ENCODE measurements at places on chromosomes 6 and 20.
A peak's percentile ranks its signal among the peaks of the same experiment; 100 is the strongest.

DNA sequence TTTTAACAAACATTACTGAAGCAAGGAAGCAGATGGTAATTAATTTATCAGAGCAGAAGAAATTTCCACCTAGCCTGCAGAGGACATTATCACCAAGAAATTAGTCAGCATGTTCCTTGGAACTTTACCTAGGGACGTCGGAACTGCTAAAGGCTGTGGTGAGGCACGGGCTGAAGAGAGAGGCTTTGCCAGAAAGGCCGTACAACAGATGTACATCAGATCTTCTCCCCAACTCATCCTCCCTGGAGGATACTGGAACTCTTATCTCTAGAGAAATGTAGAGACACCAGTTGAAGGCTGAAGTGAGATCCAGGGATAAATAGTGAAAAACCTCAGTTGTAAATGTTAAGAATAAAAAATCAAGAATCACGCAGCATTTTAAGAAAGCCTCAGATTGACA is 257.1 kb downstream of the SAMD5 start:
- no peak for DNase-seq

DNA sequence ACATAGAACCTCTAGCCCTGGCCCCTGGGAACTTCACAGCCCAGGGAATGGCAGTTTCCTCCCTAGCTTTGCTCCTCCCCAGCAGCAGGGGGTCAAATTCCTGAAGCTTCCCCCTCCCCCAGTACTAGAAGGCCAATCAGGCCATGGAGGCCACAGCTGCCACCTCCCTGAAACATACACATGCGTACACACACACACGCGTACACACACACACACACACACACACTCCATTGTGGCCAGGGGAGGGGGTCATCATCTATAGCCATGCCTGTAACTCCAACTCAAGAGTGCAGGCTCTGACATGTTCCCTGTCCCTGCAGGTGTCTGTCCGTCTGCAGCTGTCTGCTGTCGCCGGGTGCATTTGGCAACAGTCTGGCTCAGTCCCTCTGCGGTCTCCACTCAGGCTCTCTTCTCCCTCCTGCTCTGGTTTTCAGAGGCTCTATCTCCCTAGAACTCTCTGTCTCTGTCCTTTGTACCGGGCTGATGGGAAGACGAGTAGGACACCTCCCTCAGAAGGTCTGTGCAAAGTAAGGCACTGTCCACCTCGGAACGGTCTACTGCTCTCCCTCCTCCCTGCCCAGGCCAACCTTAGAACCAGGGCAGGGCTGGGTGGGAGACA is 1.4 kb downstream of the LRFN2 start:
- no peak for DNase-seq

DNA sequence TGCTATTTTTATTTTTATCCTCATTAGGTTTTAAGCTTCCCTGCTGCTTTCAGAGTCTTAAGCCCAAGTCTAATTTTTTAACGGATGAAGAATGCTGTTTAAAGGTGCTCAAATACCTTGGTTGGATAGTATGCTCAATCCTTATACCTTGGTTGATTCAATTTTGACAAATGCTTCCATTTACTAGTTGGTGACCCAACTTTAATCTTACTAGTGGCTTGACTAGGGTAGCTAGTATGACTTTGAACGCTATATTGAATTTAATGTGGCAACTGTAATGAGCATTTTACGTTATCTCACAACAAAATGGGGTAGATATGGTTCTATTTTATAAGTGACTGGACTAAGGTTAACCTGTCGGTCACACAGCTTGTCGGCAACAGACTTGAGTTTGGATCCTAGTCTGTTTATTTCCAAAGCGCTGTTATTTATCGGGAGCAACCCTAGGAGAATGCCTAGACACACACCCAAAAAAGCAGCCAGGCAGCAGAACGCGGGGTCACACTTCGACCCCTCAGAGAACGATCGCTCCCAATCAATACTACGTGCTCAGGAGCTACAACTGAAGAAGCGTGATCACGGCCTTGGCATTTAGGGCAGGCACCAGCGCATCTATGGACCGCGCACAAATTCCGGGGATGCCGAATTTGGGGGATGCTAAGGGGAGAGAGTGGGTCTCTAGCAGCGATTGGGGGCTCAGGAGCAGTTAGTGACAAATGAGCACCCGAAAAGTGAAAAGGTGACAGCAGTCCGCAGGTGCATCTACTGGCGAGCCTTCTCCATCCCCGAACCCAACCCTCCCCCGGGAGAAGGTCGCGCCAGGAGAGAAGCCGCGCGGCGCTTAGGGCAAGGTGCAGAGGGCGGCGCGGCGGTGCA is 586 bp upstream of the ALDH5A1 start:
- DNase-seq, result no peak

GRCh38 chr6:34424200-34425131 is 1.4 kb downstream of the RPS10 start:
- no peak for DNase-seq

GRCh38 chr20:38892091-38892981 is 33.9 kb upstream of the FAM83D start:
- DNase-seq, result no peak

GRCh38 chr20:6635034-6635736 is 132.3 kb upstream of the BMP2 start:
- DNase-seq, result no peak

GRCh38 chr6:69732640-69733039 is 64.2 kb downstream of the LMBRD1 start:
- DNase-seq, result peak; percentile 9

GRCh38 chr6:149727793-149728498 is 10.0 kb upstream of the LATS1 start:
- DNase-seq, result no peak

DNA sequence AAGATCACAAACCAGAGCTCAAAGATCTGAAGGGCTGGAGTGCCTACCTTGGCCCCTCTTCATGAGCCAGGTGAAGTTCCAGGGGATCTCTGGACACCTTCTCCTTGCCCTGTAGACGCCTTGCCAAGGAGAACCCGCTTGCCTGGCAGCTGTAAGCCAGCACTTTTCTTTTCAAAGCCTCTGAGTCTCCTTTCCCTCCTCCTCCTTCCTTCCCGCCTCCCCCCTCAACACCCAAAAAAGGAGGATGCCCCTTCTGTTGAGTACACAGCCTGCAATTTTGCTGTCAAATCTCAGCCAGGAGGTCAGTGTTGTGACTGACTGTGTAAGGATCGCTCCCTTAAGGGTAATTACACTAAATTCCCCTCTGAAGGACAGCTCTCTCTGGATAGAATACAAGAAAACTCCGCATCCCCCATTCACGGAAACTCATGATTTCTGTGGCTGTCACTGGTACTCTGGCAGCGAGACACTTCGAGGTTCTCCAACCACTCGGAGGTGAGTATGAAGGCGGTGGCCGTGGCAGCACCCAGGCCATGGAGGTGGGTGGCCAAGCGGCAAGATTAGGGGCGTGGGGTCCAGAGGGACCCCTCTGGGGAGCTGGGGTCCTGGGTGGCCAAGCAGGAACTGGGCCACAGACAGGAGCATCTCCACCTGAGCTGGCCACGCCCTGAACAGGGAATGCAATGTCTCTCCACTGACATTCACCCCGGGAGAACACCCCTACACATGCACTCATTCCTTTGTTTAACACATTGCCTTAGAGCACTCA is 23.2 kb upstream of the FOXP4 start:
- DNase-seq, result no peak

DNA sequence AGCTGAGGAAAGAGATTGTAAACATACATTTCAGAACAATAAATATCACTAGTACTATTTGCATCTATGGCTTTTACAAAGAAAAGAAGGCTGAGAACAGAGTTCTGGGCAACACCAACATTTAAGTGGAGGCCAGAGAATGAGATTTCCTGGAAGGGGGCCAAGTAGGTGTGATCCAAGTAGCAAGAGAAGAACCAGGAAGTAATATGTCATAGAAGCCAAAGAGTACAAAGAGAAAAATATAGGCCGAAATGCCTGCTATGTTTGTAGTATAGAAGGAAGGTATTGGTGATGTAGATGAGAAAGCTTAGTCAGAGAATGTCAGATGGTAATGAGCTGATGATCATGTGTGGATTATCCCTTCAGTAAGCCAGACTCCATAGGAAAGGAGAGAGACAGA is 94.5 kb downstream of the PERP start:
- no peak for DNase-seq

DNA sequence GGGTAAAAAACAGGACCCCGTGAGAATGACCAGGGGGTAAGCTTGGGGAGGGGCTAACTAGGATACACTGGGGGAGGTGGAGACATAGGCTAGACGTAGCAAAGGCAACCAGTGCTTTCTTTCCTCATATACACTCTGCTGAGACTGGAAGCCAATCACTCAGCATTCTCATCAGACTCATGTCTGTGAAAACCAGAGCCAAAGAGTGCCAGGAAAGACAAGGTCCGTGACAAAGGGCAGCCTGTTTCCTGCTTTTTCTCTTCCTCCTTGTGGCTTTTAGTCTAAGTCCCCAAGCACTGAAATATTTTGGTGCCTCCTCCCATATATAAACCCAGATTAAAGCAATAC is 97.9 kb upstream of the NEDD9 start:
- DNase-seq, result peak; percentile 53

GRCh38 chr20:45268531-45268930 is 14.2 kb upstream of the SLPI start:
- no peak for DNase-seq

Data from endothelial cell of umbilical vein (primary cell).